CD4-positive, alpha-beta T cell treated with Interleukin-4 for 1 hour (primary cell): ENCODE measurements at places on chromosomes 5 and 9.
A peak's percentile ranks its signal among the peaks of the same experiment; 100 is the strongest.

- DNase-seq, result no peak
Measured at GRCh38 chr5:2738156-2738699, 13.2 kb downstream of the IRX2 start.

GRCh38 chr5:151458314-151458713 is 10.9 kb downstream of the SLC36A1 start:
- DNase-seq, result no peak

GRCh38 chr5:60687927-60688720 is 11.8 kb downstream of the DEPDC1B start:
- DNase-seq, result no peak

DNA sequence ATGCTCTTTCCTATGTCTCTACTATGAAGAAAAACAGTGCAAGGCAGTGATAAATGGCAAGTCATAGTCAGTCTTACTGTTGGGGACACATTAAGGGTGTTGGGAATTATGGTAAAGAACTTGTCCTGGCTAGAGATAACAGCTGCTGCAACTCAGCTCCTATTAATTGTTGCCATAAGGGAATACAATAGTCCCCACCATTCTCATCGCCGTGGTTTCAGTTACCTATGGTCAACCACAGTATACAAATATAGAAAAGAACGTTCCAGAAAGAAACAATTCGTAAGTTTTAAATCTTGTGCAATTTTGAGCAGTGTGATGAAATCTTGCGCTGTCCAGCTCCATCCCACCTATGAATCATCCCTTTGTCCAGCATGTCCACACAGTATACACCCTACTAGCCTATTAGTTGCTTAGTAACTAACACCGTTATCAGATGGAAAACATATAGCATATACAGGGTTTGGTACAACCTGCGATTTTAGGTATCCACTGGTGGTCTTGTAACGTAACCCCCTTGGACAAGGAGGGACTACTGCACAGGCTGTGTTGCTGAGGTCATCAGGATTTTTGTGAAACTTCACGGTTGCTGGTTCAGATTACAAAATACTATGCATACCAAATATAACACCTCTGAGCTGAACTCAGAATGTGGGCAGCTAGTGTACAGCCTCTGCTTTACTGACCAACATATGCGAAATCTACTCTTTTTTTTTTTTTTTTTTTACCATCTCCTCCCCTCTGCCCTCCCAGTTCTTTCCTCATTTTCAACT is 53.5 kb downstream of the ZFR start:
- no peak for DNase-seq

GRCh38 chr5:155485386-155485785 is 471.8 kb downstream of the KIF4B start:
- no peak for DNase-seq

DNA sequence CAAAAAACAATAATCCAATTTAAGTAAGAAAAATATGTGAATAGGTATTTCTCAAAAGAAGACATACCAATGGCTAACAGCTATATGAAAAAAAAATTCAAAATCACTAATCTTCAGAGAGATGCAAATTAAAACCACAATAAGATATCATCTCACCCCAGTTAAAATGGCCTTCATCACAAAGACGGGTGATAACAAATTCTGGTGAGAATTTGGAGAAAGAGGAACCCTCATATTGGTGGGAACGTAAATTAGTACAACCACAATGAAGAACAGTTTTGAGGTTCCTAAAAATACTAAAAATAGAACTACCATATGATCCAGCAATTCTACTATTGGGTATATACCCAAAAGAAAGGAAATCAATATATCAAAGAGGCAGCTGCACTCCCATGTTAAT is 94.3 kb downstream of the TMEM167A start:
- no peak for DNase-seq

- DNase-seq, result no peak
Measured at GRCh38 chr5:110329955-110330525, 396.4 kb downstream of the TMEM232 start.

DNA sequence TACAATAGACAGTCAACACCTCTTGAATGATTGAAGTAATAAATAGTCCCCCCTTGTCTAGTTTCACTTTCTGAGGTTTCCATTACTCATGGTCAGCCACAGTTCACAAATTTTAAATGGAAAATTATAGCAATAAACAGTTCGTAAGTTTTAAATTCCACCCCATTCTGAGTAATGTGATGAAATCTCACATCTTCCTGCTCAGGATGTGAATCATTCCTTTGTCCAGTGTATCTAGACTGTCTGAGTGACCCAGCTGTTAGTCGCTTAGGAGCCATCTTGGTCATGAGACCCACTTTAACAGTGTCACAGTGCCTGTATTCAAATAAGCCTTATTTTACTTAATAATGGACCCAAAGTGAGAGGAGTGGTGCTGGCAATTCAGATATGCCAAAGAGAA is 311.6 kb upstream of the PRR16 start:
- DNase-seq, result no peak

GRCh38 chr9:93193388-93194220 is 9.7 kb downstream of the WNK2 start:
- DNase-seq, result no peak

- no peak for DNase-seq
Measured at GRCh38 chr9:124124729-124125650, 113.4 kb downstream of the LHX2 start.

DNA sequence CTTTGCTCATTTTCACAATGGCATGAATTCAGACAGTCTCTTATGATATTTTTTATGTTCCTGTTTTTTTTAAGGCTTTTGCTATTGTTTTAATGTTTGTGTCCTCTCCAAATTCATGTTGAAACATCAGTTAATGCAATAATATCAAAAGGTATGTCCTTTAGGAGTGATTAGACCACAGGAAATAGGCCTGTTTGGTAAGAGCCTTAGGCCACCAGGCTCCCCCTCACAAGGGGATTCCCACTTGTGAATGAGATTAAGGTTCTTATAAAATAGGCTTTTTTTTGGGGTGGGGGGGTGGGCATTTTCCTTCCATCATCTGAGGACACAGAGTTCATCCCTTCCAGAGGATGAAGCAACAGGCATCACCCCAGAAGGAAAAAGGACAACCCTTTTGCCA is 2074.2 kb upstream of the C9orf72 start:
- no peak for DNase-seq

GRCh38 chr5:170434966-170435605 is 45.9 kb upstream of the KCNMB1 start:
- DNase-seq, result peak; percentile 39

DNA sequence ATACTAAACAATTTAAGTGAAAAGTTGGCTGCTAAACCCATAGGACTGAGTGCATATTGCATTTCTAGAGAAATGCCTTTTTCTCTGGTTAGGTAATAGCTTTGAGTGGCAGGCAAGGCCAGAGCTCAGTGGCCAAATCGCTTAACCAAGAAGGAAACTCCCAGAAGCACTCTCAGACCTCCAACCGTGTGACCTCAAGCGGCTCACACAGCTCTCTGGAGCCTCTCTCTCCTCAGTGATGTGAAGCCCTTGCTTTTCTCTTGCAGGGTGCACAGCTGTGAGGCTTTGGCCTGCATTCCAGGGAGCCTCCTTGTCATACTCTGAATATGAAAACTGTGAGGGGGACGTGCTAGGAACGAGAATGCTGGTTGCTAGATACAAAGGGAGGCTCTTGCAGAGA is 106.7 kb downstream of the INSYN2B start:
- no peak for DNase-seq

DNA sequence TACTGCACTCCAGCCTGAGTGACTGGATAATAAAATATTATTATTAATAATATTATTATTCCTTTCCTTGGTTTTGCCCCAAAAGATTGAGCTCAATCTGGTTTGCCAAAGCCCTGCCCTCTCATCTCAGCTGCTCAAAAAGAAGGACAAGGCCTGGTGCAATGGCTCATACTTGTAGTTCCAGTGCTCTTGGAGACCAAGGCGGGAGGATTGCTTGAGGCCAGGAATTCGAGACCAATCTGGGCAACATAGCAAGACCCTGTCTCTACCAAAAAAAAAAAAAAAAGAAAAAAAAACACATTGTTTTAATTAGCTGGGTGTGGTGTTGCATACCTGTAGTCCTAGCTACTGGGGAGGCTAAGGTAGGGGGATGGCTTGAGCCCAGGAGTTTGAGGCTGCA is 13.7 kb upstream of the DENND1A start:
- DNase-seq, result no peak

GRCh38 chr5:43376496-43377140 is 35.6 kb downstream of the CCL28 start:
- DNase-seq, result no peak

DNA sequence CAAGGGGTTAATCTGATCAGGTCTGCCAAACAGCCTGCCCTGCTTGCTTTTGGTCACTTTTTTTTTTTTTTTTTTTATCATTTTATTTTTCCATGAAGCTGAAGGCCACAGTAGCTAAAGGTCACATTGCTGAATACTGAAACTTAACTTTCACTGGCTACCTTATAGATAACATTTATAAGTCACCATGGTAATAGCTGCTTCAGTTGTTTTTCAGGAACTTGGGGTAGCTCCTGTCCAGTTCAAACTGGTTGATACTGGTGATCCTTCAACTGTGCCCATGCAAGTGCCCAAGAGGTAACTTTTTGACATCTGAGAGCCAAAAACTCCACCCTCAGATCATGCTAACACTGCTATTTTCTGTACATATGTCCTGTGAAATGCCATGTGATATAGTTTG is 68.3 kb upstream of the RGS7BP start:
- no peak for DNase-seq

- DNase-seq, result no peak
Measured at GRCh38 chr5:65840071-65840470, 86.3 kb upstream of the ERBIN start.

DNA sequence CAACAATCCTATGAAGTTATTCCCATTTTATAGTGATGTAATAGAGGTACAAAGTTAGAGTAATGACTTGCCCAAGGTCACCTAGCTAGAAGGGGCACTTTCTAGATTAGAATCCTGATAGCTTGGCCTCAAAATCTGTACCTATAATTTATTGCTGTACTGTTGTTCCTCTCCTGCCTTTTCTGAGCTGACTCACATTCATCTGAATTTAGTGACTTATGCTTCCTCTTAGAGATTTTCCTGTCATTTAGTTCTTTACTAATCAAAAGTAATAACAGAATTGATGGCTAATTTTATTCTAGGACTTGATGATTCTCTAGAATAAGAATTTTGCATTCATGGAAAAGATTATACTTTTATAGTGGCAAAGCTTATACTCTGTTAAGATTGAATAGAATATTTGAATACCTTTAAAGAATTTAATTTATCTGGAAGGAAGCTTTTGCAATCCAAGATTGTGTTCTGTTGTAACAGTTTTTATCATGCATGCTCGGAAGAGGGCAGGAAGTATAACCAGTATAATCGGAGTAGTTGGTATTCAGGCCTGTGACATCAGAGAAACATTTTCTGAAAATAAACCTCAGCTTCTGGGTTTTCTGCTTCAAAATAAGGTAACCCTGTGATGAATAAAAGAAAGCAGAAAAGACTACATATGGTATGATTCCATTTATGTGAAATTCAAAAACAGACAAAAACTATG is 21.3 kb downstream of the CYSTM1 start:
- no peak for DNase-seq

DNA sequence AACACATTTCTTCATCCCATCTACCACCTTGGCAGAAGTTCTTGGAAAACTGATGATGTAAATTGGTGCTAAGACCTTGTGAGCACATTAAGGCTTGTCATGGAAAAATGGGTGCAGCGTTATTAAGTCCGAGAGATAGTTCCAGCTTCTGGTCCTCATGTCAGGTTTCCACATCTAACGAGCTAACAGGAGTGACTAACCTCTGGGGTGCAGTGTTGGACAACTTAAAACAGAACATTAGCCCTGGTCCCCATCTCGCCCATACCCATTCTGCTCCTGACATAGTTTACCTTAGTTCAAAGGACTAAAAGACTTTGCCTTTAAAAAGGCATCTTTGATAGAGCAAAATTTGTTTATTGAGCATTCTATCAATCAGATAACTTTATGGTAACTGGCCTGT is 128.0 kb downstream of the SLC1A3 start:
- no peak for DNase-seq

DNA sequence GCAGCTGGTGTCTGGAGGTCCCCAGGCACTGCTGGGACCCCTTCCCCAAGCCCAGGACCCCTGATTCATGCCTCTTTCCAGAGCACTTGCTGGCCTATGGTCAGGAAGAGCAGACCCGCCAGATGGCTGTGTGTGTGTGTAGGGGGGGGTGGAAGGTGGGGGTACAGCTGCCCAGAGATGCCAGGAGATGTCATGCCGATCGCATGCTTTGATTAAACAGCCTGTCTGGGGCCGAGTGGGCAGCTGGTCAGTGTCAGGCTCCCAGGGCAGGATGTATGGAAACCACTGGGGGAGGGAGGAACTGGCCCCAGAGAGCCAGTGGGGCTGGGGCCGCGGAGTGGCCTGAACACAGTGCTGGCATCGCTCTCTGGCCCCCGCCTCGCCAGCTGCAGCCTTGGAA is 23.7 kb downstream of the RXRA start:
- DNase-seq, result no peak

GRCh38 chr5:68292316-68292715 is 76.8 kb downstream of the PIK3R1 start:
- DNase-seq, result no peak

DNA sequence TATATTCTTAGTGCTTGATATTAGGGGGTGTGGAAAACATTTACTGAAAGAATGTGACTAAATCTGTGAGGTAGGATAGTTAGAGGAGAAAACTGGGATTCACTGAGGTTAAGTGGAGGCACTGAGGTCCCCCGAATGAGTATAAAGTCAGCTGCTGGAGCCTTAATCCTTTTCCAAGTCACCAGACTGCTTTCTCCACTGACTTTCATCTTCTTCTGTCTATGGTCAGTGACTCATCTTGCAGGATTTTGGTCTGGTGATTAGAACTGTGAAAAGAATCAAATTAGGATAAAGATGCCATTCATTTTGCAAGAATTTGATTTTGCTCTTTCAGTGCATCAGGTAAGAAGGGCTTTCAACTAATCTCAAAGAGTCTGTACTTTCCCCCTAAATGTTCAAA is 89.3 kb upstream of the ALDH1A1 start:
- DNase-seq, result no peak

GRCh38 chr9:137748741-137749140 is 128.8 kb upstream of the CACNA1B start:
- no peak for DNase-seq

DNA sequence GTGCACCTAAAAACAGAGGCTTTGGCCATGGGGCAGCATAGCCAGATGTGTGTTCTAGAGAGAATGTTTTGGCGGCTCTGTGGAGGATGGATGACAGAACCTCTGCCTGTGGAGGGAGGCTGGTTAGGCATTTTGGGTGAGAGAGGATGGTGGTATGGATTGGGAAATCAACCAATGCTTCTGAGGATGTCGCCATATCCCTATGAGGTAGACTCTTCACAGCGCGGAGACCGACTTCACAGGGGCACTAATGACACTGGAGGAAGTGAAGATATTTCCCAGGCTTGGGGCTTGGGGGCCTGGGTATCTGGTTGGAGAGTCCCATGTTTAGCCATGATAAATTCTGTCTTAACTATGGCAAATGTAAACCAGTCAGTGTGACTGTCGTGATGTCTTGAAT is 140.6 kb upstream of the KLF4 start:
- no peak for DNase-seq

- DNase-seq, result no peak
Measured at GRCh38 chr5:167947306-167947705, 344.1 kb upstream of the WWC1 start.

- no peak for DNase-seq
Measured at GRCh38 chr9:137056739-137057415, 3.0 kb upstream of the ENTPD2 start.
